NCI-H69 (cell line): ENCODE measurements at places on chromosomes 3 and 15.
A peak's percentile ranks its signal among the peaks of the same experiment; 100 is the strongest.

DNA sequence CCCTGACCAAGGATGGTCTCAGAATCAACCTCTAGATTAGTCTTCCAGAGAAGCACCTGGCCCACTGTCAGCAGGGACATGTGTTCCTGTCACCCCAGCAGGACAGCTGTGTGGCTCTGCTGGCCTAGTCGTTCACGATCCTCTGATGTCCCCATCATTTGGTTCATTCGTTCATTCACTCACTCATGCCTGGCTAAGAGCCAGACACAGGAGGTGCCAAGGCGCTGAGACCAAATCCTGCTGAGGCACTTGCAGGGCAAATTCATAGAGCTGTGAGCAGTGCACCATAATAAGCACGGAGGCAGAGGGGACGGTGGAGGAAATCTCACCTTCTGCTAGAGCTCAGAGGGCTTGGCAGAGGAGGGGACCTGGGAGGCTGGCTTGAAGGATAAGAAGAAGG is 49.9 kb upstream of the FGD5 start:
- no peak for DNase-seq

- DNase-seq, result peak; percentile 18
Measured at GRCh38 chr15:67120839-67121643, 55.6 kb downstream of the SMAD3 start.

- DNase-seq, result no peak
Measured at GRCh38 chr3:69560818-69561217, 174.9 kb upstream of the FRMD4B start.

DNA sequence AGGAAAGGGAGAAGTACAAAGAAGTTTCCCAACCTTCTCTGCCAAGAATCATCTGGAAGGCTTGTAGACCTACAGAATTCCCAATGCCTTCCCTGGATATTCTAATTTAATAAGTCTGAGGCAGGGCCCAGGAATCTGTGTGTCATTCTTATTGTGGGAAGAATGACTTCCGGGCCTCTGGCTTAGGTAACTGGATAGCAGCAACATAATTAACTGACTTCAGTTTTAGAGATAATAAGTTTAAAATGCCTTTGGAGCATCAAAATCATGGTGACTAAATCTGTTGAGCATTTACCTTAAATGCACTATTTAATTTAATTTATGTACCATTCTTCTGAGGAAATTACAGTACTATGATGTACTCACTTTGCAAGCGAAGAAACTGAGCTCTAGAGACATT is 44.3 kb upstream of the TM4SF1 start:
- no peak for DNase-seq

DNA sequence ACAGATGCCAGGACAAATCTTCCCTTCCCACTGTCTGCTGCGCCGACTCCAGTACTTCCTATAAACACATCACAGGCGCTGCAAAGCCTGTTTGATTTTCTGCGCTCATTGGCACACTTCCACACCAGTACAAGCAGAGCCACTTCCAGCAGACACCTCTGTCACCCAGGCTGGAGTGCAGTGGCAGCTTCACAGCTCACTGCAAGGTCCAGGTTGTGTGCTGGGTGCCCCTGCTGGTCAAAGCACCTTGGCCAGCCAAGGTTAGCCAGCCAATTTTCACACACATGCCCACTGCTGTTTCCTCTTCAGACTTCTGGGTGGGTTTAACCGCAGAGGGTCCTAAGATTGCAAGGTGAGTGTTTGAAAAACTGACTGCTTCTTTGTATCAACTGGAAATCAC is 4.9 kb downstream of the CHDH start:
- no peak for DNase-seq

GRCh38 chr3:24450160-24450907 is 44.3 kb downstream of the THRB start:
- no peak for DNase-seq

- DNase-seq, result no peak
Measured at GRCh38 chr3:171347301-171348039, 112.7 kb downstream of the TNIK start.

- DNase-seq, result no peak
Measured at GRCh38 chr15:68812597-68813431, 7.9 kb downstream of the ANP32A start.

- no peak for DNase-seq
Measured at GRCh38 chr15:99558571-99558970, 7.2 kb upstream of the MEF2A start.

DNA sequence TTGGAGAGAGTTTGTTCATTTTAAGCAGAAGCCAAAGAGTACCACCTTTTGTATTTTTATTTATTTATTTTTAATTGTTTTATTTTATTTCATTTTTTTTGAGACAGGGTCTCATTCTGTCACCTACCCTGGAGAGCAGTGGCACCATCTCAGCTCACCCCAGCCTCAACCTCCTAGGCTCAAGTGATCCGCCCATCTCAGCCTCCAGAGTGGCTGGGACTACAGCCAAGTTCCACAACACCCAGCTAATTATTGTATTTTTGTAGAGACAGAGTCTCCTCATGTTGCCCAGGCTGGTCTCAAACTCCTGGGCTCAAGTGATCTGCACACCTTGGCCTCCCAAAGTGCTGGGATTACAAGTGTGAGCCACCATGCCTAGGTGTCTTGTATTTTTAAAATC is 9.6 kb downstream of the CCR8 start:
- peak; percentile 10 for DNase-seq

DNA sequence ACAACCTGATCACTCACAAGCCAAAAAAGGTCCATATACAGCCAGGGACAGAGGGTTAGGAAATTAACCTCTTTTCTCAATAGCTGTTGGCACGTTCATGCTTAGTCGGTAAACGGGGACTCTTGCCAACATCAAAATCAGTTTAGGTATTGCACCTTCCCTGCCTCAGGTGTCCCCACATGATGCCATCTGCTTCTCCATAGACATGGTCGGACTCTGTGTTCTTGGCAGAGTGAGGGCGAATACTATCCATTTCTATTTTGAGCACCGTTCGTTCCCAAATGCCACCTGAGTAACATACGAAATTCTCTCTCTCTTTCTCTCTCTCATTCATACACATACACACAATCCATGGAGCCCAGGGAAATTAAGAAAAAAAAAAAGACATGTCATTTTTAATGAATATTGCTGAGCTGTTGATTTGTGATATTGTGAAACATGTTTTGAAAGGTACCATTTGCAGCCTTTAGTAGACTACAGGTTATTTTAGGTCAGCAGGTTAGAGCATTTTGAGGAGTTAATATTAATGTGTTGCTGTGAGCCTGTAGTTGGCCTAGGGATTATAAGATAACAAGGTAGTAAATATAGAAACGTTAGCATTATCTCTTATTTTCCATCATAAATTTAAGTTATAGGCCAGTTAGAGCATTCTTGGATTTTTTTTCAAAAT is 78.5 kb downstream of the GHSR start:
- DNase-seq, result no peak

DNA sequence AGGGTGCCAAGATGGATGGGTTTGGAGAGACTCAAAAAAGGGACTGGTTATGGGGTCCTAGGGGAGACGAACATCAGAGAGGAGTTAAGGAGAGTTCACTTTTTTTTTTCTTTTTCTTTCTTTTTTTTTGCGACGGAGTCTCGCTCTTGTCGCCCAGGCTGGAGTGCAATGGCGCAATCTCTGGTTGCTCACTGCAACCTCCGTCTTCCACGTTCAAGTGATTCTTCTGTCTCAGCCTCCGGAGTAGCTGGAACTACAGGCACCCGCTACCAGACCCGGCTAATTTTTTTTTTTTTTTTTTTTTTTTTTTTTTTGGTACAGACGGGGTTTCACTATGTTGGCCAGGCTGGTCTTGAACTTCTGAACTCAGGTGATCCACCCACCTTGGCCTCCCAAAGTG is 1.2 kb downstream of the SPINT1 start:
- DNase-seq, result peak; percentile 41

DNA sequence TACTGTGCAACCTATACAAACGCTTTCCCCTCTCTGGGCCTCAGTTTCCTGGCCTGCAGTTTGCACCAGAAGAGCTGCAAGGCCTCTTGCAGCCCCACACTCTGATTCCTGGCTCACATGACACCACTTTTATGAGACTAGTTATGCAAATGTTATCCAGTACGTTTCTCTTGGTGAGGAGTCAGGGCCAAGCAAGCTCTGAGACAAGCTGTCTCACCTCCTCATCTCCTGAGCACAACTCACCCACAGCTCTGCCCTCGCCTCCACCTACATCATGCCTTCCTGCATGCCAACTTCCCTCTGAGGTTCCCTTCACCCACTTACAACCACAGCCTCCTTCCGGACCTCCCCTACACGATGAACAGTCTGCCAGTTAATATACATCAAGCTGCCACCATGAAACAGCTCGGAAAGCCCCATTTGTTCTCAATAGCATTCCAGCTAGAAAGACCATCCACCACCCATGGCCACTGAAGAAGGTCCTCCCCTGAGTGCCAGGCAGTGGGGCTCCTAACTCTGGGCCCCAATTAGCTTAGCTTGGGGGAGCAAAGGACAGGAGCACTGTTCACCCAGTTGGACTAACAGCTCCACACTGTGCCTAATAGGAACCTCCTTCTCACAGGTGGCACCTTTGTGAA is 25.0 kb downstream of the CRYGS start:
- DNase-seq, result no peak

DNA sequence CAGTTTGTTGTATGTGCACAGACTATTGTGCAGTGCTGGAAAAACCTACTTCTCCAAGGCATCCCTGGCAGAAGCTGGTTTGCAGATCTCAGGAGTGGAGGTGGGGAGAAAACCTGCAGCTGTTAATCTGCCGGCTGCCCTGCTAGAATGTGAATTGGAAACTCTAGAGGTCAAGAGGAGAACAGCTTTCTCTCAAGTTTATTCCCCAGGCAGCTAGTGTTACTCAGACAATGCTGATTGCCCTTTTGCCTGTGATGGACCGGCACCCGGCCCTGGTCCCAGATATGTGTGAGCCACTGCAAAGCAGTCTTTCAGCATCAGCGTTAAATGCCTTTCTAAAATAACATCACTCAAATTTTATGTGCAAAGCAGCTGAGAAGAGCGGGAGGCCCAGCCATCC is 129.7 kb upstream of the TPM1 start:
- DNase-seq, result no peak

DNA sequence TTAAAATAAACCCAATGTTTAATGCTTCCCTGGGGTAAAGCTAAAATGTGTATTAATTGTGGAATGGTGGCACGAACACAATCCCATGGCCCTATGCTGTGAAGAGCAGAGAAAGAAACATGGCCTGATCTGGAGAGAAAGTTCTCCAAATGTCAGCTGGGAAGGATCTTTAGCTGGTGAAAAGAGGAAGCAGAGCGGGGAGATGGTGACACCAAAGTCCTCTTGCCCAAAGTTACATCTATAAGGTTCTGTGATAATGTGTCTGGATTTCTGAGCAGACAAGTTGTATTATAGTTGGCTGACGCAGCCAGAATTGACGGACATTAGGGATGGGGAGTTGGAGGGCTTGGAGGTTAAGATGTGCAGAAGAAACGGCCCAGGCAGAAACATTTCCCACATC is 196.2 kb downstream of the CHST2 start:
- no peak for DNase-seq

DNA sequence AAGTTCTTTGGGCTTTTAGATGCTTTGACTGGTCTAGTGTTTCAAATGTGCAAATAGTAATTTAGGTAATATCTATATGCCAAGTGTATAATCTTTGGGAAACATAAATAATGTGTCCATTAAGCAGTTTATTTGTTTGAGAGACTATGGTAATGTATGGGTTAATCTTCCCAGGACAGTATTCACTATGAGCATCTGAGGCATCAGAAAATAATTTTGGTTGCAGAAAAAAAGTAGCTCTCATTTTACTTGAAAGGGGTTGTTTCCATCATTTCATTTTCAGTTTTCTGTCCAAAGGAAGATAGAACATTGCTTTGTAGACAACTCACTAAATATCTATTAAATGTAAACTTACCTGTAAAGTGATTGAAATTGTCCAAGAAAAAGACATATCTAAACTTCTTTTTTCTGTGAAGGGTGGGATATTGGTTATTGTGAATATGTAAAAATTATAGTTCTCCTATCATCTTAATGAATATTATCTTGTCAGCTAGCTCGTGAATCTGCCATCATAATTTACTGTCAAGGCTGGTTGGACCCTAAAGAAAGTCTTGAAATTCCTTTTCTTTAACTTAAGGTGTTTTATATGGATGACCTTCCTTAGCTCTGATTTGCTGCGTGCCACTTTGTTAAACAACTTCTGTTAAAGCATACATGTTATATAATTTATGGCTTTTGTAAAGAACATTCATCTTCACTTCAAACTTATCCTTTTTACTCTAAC is 108.8 kb downstream of the EPHA3 start:
- DNase-seq, result no peak

DNA sequence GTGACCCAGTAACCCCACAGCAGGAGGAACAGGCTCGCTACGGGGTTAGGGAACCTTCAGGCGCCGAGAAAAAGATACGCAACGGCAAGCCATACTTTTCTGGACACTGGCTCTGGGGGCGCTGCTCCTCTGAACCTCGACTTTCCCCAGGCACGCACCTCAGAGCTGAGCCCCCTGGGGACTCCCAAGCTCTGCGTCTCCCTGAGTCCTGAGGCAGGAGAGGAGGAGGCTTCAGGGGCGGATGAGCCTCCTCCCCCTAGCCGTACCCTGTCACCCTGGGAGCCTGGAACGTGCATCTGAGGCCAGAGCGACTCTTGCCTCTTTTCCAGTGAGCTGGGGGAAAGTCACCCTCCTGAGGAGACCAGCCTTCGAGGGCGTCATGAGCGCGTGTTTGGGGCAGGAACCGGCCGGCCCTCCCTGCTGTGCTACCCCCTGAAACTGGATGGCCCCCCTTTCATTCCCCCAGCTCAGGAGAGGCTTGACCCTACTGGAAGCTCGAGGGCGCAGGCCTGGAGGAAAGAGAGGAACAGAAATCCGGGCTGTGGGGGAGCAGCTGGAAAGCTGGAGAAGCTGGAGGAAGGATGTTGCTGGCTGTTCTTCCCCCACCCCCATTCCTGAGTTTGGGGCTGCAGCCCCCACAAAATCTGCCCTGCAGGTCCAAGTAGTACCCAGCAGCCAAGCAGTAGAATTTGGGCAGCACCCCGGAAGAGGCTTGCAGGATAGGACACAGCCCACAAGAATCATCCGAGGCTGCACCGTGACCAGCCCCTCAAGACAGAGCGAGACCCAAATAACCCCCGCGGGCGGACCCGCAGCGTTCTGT is 25.1 kb upstream of the POLG start:
- peak; percentile 13 for DNase-seq

- no peak for DNase-seq
Measured at GRCh38 chr3:11717301-11717700, 73.6 kb upstream of the VGLL4 start.

DNA sequence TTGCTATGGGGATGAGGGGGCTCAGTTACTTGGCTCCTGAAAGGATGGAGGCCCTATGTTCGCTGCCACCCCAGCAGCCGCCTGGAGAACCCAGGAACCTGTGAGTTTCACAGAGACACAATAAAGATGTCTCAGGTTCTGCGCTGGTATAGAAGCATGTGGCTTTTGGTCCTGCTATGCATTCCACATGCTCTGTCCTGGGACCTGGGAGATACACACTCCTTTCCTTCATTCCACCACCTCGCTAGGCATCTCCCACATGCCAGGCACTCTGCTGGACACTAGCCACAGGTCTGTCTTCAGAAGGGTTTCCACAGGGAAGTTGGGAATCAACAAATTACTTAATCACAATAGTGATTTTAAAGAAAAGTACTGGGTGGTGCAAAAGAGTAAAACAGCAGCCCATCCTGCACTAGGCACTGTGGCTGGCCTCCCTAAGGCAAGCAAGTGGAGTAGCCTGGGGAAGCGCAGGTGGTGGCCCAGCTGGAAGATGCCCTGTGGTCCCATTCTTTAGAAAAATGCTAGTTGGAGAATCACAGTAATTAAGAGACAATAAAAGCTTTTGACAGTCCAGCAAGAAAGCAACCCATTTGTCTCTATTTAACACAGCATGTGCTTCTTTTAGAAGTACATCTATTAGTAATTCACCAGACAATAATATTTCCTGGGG is 408.9 kb upstream of the WNT5A start:
- peak; percentile 90 for DNase-seq
